ENCODE measurements at places on chromosomes 6 and 20.

- DNase-seq: no peak
Measured at GRCh38 chr20:44038681-44039123, 124.0 kb downstream of the TOX2 start.

- DNase-seq: no peak
Measured at GRCh38 chr6:134247231-134247833, 70.6 kb downstream of the SGK1 start.

DNA sequence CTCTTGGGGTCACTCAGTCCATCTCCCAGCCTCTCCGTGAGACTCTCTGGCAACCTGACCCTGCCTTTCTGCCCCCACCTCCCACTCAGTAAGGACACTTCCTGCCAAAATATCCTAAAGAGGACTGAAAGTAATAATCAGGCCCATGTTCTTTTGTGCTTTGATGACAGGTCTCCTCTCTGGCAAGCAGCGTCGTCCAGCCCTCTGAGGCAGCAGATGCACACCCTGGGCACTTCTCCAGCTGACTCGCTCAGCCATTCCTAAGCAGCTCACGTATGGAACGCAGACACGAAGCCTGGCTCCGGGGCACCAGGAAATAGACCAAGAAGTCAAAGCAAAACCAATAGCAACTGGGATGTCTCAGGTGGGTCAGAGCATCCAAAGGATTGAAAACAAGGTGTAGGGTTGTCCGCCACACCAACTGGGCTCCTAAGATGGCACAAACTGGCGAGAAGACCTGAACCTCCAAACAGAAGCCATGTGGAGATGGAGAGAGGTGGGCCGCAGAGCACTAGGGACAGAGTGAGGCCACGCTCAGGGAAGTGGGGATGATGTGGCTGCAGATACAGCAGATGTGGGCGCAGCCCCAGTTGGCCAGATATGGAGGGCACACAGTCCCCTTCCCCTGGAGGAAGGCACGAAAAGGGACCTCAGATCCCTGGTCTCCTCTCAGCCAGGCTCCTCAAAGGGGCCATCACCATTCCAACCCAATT, 99.3 kb downstream of the PRND start:
- DNase-seq: peak; percentile 27

DNA sequence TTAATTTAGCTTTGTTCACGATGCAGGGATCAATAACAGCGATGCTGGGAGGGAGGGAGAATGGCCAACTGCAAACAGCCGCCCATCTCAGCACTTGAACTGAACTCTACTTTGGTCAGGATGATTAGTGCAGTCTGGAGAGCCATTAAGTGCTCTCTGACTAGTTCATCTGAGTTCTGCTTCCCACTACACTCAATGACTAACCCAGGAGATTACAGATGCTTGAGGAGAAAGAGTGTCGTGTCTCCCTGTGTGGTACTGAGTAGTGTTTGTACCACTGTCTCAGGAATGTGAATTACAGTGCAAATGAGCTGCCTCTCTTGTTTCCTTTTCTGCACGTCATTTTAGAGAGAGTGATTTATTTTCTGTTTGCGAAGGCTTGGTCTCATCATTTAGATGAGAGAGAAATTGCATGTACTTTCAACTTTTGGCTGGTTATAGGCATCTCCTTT, 23.5 kb downstream of the CARMIL1 start:
- peak; percentile 93 for DNase-seq

DNA sequence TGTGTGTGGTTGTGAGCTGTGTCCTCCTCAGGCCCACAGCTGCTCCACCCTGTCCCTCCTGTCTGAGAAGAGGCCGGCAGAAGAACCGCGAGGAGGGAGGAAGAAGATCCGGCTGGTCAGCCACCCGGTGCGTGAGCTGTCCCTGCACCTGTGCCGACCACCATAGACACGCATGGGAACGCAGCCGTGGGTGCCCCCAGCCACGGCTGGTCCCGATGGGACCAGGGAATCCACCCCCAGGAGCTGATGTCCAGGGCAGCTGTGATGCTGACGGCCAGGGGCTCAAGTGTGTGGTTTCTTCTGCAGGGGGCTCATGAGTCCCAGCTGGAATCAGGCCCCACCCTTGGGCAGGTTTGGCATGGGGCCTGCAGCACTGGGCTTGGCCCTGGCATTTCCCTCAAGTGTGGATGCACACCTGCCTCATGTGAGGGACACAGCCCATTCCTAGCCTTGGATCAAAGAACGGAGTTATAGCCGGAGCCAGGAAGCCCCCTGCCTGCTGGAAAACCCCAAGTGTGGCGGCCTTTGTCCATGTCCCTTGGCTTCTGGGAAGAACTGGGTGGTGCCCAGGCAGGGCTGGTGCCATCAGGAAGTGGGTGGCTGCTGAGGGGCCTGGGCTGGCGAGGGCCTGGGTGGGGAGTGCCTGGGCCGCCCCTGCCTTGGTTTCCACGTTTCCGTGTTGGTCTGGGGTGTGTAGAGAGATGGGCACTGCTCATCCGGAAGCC, 4.6 kb upstream of the TNFRSF6B start:
- no peak for DNase-seq

GRCh38 chr20:25059866-25060465, 2.0 kb upstream of the ACSS1 start:
- no peak for DNase-seq

GRCh38 chr6:113829696-113830045, 27.5 kb upstream of the MARCKS start:
- DNase-seq: no peak

DNA sequence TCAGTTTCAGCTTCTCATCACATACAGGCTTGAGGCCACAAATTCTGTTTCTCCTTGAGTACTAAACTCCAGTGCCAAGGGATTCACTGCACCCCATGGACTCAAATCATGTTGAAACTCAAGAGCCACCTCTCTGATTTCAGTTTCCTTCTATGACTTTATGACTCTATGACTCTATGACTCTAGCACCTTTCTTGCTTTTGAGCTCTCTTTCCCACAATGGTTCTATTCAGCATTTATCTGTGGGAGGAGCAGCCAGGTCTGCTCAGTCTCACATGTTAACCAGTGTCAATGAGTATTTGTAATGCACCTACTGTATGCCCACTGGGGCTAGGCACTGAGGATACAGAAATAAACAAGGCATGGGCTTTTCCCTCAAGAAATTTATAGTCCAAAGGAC, 14.6 kb upstream of the SLC22A2 start:
- no peak for DNase-seq

GRCh38 chr20:61719691-61720347, 345.9 kb downstream of the TAF4 start:
- peak; percentile 35 for DNase-seq

GRCh38 chr20:24588725-24589340, 119.4 kb downstream of the SYNDIG1 start:
- DNase-seq: no peak

GRCh38 chr6:168301648-168302398, 17.8 kb downstream of the DACT2 start:
- no peak for DNase-seq

DNA sequence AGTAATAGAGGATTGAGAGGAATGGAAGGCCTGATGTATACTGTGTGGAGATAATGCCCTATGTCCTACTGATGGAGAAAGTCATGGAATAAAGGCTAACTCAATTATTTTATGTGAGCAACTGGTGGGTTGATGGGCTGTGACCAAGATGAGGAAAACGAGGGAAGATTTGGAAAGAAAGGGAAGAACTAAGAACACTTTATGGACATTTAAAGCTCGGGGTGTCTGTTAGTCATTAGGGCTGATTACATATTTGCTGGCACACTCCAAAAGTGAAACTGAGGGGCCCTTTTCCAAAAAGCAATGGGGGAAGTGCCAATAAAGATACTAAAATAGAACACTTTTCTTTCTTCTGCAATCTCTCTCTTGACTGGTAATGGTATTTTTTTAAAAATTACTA, 439.5 kb downstream of the PLCB1 start:
- no peak for DNase-seq

DNA sequence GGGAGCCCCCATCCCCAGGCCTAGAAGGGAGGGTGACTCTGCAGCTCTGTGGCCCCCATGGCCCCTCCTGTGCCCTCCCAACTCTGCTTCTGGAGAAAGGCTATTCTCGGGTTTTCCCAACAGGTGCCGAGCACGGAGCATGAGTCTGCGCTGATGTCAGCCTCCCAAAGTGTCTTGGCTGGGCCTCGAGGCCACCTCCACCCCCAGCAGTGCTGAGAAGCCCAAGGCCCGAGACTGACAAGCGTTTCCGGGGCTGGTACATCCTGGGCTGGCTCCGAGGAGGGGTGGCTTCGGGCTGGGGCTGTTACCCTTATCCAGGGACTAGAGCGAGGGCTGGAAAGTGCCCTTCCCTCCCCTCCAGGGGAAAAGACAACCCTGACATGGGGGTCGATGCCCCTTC, 60.2 kb upstream of the GATA5 start:
- peak; percentile 34 for DNase-seq

- no peak for DNase-seq
Measured at GRCh38 chr6:7763881-7764280, 38.0 kb downstream of the BMP6 start.

DNA sequence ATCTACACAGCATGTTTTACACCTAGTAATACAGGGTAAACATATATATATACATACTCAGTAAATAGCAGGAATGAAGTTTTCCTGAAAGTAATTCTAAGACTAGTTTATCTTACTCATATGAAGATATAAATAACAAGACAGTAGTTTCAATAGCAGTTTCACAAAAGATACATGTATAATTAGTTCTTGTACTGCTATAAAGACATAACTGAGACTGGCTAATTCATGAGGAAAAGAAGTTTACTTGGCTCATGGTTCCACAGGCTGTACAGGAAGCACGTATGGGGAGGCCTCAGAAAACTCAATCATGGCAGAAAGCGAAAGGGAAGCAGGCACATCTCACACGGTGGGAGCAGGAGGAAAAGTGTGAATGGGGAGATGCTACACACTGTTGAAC, 16.9 kb downstream of the RARS2 start:
- DNase-seq: no peak

DNA sequence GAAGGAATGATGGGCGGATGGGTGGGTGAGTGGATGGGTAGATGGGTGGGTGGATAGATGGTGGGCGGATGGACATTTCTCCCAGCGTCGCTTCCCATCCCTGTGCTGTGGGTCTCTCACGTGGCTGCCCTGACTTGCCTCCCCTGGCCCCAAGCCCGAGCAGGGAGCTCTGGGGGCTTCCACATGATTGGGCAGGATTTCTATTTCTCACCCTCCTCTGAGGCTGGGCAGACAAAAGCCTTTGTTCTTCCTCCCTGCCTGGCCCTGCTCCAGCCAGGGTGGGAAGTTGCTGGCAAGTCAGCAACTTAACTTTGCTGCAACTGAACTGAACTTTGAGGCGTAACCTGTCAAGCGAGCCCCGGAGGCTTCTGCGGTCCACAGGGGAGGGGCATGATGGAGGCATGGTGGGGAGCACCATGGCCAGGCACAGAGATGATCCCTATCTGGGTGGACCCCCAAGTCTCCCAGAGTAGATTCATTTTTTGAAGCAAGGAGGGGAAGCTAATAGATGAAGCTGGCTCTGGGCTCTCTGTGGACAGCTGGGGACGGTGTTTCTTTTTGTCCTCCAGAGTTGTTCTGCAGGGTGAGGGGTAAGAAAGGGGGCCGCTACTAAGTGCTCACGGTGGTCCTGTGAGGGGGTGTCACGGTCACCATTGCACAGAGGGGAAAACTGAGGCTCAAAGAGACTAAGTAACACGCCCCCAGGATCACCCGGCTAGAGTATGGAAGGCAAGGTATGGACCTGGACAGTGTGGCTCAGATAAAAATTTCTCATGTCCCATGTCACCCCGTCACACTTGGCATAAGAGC, 140.1 kb downstream of the CEBPB start:
- DNase-seq: peak; percentile 67

DNA sequence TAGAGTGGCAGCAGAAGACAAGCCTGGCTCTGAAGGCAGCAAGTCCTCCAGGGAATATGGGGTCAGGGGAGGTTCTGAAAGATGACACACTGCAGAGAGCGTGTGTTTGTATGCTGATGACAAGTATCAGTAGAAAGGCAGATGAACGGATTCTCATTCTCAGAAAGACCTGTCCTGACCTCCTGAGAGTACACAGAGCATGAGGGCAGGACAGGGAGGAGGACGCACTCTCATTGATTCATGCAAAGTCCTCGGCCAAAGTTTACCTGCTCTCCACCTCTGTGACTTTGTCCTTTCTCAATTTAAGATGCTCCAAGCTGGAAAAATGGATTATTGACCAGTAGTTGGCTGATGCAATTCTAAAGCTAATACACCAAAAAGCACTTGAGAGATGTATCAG, 156.7 kb downstream of the LPA start:
- no peak for DNase-seq

DNA sequence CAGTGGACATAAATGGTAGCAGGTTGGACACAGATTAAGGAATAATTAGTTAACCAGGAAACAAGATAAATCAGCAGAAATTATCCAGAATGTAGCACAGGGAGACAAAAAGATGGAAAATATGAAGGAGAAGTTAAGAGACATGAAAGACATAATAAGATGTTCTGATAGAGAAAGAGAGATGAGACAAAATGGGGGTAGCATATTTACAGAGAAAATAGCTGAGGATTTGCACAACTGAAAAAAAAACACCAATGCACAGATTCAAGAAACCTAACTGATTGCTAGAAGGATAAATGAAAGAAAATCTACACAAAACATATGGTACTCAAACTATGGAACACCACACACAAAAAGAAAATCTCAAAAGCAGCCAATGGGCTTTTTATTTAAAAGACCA, 34.6 kb upstream of the TBC1D22B start:
- no peak for DNase-seq

DNA sequence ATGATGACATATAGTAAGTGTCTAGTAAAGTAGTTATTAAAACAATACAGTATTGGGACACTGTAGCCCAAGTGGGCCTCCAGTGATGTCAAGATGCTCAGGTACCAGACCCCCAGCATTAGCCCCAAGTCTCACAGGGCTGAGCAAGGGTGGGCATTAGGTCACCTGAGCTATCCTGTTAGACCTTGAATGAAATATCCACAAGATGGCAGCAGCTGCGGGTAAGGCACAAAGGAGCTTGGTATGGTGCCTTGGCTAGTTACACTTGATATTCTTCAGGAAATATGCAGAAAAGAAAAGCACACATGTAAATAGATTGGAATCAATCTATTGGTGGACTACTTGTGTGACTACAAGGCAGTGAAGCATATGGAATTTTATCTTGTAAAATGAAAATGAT, 701.8 kb upstream of the ADGRB3 start:
- no peak for DNase-seq
